T follicular helper cell (primary cell): ENCODE measurements at places on chromosomes 2 and 18.

- peak; percentile 27 for DNase-seq
Observed at GRCh38 chr2:55051026-55051866, 995 bp upstream of the RTN4 start.

DNA sequence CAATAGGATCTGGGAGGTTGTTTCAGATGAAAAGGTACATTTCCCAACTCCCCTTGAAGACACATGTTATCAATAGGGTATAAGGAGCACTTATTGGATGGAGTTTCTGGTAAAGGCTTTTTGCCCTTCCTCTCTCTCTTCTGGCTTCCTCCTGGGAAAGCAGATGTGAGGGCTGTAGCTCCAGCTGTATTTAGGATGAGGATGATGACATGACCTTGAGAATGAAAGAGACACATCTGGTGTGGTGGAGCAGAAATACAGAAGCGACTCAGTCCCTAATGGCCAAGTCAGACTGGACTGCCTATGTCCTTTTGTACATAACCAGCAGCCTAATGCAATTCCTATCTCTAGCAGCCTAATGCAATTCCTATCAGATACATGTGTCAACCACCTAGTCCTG is 100.9 kb upstream of the NXPH2 start:
- DNase-seq = no peak

DNA sequence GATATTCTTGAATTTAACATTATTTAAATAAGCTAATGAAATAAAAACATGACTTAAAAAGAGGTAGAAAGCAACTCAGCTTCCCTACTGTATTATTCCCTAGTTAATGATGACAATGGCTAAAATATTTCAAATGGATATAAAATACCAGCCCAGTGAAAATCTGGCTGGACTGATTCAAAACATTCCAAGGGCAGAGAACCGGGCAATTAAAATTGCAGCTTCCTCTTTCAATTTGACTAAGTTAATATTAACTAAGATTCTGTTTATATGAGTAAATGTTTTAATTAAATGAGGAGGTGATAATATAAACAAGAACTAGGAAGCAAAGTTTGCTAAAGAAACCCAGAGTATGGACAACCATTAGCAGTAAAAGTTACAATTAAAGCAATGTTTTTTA is 65.6 kb downstream of the RAPH1 start:
- no peak for DNase-seq

GRCh38 chr18:31576670-31577069 is 15.0 kb upstream of the TTR start:
- no peak for DNase-seq

DNA sequence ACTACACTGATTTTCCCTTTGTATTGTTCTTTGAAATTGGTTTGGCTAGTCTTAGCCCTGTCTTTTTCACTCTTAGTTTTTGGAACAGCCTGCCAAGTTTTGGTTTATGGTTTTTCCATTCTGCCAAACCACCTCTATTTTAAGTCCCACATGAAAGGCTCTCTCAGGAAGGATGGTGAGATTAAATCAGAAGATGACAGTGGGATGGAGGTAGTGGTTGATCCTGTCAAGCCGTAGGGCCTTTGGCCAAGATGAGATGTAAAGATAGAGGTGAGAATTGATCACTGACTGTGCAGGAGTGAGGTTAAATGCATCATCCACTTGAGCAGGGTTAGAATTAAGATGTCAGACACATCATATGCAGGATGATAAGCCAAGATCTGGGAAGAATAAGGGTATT is 948.5 kb downstream of the SLC4A3 start:
- no peak for DNase-seq

DNA sequence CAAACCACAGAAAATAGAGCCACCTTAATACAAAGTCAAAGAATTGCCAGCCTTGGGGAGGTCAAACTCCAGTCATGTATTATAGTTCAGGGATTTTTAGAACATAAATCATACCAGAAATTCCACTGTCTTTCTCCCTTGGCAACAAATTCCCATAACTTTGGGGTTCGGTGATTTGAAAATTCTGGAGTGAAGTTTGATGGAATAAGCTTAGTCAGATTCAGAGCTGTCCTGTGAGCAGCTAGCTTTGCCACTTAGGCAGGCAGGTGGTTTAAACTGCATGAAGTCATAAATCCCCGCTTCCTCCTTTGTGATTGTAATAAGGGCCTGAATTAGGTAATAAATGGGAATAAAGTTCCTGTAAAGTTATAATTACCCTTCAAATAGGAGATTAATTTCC is 457.0 kb upstream of the HNMT start:
- no peak for DNase-seq

DNA sequence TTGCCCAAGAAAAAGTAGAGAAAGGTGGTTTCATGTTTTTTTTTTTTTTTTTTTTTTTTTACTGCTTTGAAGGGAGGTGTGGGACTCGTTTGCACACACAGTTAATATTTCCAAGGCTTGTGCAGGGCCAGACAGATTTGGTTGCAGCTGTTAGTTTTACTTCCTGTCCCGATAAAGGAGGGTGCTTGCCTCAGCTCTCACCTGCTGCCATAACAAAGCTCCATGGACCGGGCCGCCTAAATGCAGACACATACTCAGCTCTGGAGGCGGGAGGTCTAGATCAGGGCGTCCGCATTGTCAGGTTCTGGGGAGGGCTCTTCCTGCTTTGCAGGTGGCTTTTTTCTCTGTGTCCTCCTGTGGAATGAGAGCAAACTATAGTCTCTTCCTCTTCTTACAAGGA is 69.9 kb downstream of the ODC1 start:
- peak; percentile 20 for DNase-seq

- DNase-seq = peak; percentile 42
Observed at GRCh38 chr2:230793572-230794359, 71.0 kb upstream of the ITM2C start.

- no peak for DNase-seq
Observed at GRCh38 chr2:231469583-231469950, 5.3 kb upstream of the NCL start.

DNA sequence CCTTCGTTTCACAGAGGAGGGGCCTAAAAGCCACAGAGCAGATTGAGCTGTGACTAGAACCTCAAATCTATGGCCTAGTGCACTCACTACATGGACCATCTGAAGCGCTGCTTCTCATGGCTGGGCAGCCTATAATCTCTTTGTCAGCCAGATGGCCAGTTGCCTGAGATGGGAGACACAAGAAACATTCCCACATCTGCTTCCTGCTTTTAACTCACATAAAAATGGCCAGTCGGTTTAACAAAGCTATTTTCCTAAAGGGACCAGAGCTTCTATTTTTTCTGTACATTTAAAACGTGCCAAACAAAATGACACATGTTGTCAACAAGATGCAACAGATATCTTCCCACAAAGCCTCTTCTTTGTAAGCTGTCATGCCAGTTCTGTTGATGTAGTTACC is 173.8 kb downstream of the GFPT1 start:
- DNase-seq = no peak

- DNase-seq = no peak
Observed at GRCh38 chr2:172863341-172863740, 127.7 kb downstream of the RAPGEF4 start.

DNA sequence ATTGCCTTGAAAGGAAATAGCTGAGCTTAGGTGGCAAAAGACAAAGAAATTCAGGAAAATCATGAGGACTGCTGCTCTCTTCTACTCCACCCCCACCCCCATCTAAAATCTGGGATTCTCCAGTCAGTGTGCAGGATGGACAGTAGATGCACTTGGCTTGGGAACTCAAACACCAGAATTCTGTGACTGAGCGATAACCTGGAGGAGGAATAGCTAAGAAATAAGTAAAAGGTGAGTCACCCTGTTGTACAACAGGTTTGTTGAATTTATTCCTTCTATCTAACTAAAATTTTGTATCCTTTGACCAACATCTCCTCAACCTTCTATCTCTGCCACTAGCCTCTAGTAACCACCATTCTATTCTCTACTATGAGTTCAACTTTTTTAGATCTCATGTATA is 1029.9 kb upstream of the ACVR2A start:
- no peak for DNase-seq

DNA sequence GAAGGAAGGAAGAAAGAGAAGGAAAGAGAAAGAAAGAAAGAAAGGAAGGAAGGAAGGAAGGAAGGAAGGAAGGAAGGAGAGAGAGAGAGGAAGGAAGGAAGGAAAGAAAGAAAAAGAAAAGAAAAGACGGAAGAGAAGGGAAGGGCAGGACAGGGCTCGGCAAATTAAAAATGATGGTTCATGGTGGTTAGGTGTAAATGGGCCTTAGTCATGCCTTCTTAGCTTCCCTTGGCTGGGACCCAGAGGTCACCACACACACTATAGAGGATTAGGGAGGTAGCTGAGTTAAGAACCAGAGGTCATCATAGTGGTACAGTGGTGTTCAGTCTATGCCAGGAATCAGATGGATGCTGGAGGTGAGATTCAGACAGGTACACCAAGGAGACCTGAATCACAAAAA is 9.3 kb upstream of the ATL2 start:
- DNase-seq = no peak

- no peak for DNase-seq
Observed at GRCh38 chr2:108270768-108271506, 17.8 kb upstream of the SULT1C2 start.

GRCh38 chr18:70260683-70261082 is 28.2 kb upstream of the SOCS6 start:
- DNase-seq = no peak

- no peak for DNase-seq
Observed at GRCh38 chr18:43405097-43405496, 127.8 kb upstream of the SYT4 start.

DNA sequence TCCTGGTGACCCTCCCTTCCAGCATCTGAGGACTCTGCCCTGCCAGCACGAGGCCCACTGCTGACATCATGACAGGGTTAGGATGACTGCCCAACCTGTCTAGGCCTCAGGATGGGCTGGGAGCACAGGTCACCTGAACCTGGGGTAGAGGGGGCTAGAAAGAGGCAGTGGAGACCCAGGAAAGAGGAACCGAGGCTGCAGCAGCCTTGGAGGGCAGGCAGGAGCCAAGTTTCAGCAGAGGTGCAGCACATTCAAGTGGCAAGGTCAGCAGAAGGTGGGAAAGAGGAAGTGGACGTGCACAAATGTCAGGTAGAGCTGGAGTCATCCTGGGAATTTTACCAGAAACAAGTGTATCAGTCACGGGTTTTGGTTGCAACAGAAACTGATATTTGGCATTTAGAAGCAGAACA is 13.6 kb upstream of the RAB10 start:
- DNase-seq = no peak

- no peak for DNase-seq
Observed at GRCh38 chr2:205024822-205025518, 479.7 kb downstream of the PARD3B start.

DNA sequence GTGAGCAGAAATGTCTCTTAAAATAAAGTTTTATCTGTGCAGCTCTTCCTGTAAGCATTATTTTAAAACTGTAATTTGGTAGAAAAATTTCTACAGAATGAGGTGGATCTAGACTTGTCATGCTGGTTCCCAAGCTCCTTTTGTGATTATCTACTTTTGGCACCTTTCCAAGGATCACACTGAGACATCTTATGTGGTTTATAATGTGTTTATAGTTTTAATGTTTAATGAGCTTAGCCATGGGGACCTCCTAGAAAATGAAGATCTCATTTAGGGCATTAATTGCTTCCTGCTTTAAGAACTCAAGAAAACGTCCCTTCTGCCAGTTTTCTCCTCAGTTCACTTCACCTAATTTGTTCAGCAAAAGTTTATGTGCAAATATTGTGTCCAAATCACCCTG is 468.4 kb downstream of the SUCLG1 start:
- no peak for DNase-seq

GRCh38 chr2:232506709-232507108 is 13.5 kb upstream of the PRSS56 start:
- no peak for DNase-seq
